ENCODE measurements at places on chromosomes 1 and 21. TPM values are rescaled to one million over a fixed set of nuclear protein-coding genes. Genes with fewer than 3 reads are reported as not detected.

GRCh38 chr1:218809061-218809460 is 364.6 kb upstream of the LYPLAL1 start:
- no peaks in the 10 kb centered on the region for H3K4me1 ChIP-seq
- no peak overlapping the region for H3K27ac ChIP-seq
- H3K36me3 ChIP-seq: no peaks in the 10 kb centered on the region
- no peak for DNase-seq
- no peak overlapping the region for H3K4me3 ChIP-seq

DNA sequence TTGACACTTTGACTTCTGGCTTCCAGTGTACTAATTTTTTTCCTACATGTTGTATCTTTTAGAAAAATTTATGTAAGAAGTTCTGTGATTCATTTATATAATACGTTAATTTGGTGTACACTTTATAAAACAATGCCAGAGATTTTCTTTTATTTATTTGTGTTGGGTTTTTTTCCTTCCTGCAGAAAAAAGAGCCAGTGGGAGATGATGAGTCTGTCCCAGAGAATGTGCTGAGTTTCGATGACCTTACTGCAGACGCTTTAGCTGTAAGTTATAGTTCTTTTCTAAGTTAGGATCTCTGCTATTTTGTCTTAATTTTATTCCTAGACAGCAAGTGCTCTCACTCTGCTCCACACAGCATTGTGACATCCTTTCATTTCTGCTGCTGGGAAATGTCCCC is 14.4 kb downstream of the SARS1 start:
- H3K4me1 ChIP-seq: peaks cover 4% of the 10 kb centered on the region
- DNase-seq: no peak
- no peaks in the 10 kb centered on the region for H3K27me3 ChIP-seq
- peaks cover 29% of the 10 kb centered on the region for H3K36me3 ChIP-seq
- H3K27ac ChIP-seq: no peak overlapping the region

- no peaks in the 10 kb centered on the region for H3K27me3 ChIP-seq
- no peak for DNase-seq
- H3K27ac ChIP-seq: no peak overlapping the region
- H3K4me1 ChIP-seq: no peaks in the 10 kb centered on the region
- H3K4me3 ChIP-seq: no peak overlapping the region
Measured at GRCh38 chr21:29164323-29164942, 34.0 kb downstream of the MAP3K7CL start.

GRCh38 chr21:31521515-31521914 is 138.0 kb upstream of the SOD1 start:
- H3K4me1 ChIP-seq: no peaks in the 10 kb centered on the region
- no peaks in the 10 kb centered on the region for H3K36me3 ChIP-seq
- H3K27me3 ChIP-seq: no peaks in the 10 kb centered on the region
- H3K27ac ChIP-seq: no peak overlapping the region
- DNase-seq: no peak

Gene SMIM1
- total RNA-seq: 3.2 TPM

All from naive thymus-derived CD4-positive, alpha-beta T cell (primary cell).